ENCODE measurements at places on chromosomes 7 and 10. TPM values are rescaled to one million over a fixed set of nuclear protein-coding genes. Genes with fewer than 3 reads are reported as not detected.

The MLXIPL gene
- 1.3 TPM for total RNA-seq

The CROT gene
- 5.6 TPM for total RNA-seq

The XRCC2 gene
- total RNA-seq: 0.20 TPM

The CALN1 gene
- not detected for total RNA-seq

The GPRIN2 gene
- 0.67 TPM for total RNA-seq

The TRIL gene
- total RNA-seq: 0.83 TPM

The PTER gene
- 7.5 TPM for total RNA-seq

The NRAP gene
- 229 TPM for total RNA-seq

The GNB2 gene
- 96.2 TPM for total RNA-seq

The CCDC7 gene
- total RNA-seq: 21.9 TPM

The ZNF736 gene
- total RNA-seq: 1.7 TPM

The HMX2 gene
- not detected for total RNA-seq

All from right atrium auricular region (tissue), 2 donors.